ENCODE measurements at places on chromosomes 7 and 10.

DNA sequence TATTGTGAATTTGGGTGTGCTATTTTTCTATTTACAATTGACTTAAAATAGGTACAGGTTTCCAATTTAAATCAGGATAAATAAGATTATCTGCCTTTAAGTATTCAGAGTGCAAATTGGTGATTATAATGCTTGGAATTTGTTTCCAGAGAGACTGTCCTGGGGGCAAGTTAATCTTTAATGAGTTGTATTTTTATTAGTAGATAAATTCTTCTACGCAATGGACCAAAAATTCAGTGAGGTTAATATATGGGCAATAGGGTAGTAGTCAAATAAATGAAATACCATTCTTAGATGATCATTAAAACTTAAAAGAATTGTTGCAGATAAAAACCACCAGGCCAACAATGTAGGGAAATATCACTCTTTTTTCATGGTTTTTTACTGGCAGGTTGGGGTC, 3.4 kb downstream of the BICC1 start:
- no peak for DNase-seq

GRCh38 chr10:27744802-27745731, 552 bp downstream of the MKX start:
- peak; percentile 59 for DNase-seq

GRCh38 chr10:101843032-101844021, at the start of gene KCNIP2:
KCNIP2 (minus strand) TSS chr10:101843800; CDS start chr10:101843568, 232 bp downstream.
- DNase-seq: peak; percentile 88

DNA sequence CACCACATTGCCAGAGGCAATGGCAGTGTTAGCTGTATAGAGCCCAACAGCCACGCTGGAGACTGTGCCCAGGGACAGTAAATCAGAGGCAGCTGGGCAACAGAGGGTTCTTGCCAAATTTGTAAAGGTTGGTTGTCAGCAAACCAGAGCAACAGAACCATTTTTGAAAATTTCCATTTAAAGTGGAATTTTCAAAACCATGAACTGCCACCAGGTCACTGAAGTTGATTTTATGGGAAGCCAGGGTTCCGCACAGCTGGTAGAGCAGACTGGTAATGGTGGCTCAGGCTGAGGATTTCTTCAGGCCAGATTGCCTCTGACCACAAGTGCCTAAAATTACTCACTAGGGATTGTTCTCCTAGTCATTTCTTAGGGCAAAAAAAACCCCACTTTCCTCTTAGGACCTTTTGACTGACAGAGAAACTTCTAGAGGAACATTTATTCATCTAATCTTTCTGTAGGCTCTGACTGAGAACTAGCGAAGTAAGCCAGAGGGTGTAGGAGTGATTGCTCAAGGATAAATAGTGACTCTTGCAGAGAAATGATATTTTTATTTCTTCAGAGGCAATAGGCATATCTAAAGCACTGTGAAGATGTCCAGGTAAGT, 342.4 kb downstream of the BBS9 start:
- DNase-seq: no peak

- DNase-seq: peak; percentile 54
Observed at GRCh38 chr10:132146271-132146671, 40.5 kb upstream of the DPYSL4 start.

All from iPS-NIHi11 (cell line).